ENCODE measurements at places on chromosomes 12 and 14.

- DNase-seq: no peak
Observed at GRCh38 chr12:3545121-3545796, 54.3 kb downstream of the PRMT8 start.

DNA sequence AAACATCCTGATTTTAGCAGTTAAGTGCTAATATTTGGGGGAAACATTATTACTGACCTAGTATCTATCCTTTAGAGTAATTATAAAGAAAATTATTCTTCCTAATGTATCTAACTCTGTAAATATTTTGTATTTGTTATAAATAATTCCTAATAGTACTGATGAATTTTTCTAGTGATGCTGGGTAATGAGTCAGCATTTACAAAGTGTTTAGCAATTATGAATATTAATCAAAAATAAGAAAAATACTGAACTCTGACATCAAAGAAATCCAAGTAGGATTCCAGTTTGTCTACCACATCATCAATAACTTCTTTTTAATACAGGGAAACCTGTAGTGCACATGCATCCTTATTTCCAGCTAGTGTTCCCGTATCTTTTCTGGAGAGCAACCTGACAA is 9.0 kb downstream of the NAP1L1 start:
- DNase-seq: no peak

DNA sequence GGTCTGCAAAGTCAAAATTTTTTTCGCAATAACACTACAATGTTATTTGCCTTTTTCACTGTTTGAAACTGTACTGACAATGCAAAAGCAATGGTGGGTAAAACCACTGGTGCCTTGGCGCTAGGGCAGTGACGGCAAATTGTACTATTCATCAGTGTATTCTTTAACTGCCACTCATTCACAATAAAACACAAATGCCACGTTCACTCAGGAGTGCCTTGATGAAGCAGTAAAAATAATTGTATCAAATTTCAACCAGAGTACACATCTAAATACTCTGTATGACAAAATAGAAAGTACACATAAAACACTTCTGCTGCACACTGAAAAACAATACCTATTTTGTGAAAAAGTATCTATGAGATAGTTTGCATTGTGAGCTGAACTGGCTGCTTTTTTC is 17.8 kb downstream of the DCAF5 start:
- DNase-seq: no peak

DNA sequence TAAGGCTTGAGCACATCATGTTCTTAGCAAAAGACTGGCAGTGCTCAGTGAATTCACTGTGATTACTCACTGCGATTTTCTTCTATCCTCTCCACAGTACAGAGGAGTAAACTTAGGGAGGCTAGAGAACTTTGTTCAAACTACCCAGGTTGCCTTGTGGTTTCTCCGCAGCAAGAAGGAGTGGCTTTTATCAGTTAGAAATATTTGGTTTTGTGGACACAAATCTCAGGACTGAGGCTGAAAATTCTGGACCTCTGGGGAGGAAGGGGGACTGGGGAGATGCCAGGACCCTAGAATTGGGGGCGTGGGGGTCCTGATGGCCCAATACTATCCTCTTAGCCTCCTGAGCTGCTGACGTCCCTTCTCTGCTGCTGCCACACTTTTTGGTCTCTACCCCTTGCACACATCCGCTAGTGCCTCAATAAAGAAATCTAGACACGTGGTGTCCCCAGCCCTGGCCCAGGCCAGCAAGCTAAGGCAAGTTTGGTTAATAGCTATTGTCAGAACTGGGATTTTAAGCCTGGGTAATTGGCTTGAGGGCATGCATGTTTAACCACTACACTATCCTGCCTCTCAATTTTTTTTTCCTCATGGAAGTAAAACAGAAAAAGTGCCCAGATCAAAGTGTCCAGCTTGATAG is 842 bp downstream of the OAS2 start:
- no peak for DNase-seq

- DNase-seq: no peak
Observed at GRCh38 chr12:20443792-20444191, 75.5 kb downstream of the PDE3A start.

- no peak for DNase-seq
Observed at GRCh38 chr14:49954171-49954631, 61.3 kb downstream of the ARF6 start.

DNA sequence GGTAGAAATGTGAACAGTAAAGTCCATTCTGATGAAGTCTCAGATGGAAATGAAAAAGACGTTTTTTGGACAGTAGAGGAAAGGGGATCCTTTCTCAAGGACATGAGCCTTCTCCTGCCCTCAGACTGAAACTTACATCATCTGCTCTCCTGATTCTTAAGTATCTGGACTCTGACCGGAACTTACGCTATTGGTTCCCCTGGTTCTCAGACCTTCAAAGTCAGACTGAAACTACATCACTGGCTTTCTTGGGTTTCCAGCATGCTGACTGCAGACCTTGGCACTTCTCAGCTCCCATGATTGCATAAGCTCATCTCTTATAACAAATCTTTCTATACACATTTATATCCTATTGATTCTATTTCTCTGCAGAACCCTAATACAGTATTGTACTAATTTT is 291.0 kb downstream of the SNAPC1 start:
- no peak for DNase-seq

DNA sequence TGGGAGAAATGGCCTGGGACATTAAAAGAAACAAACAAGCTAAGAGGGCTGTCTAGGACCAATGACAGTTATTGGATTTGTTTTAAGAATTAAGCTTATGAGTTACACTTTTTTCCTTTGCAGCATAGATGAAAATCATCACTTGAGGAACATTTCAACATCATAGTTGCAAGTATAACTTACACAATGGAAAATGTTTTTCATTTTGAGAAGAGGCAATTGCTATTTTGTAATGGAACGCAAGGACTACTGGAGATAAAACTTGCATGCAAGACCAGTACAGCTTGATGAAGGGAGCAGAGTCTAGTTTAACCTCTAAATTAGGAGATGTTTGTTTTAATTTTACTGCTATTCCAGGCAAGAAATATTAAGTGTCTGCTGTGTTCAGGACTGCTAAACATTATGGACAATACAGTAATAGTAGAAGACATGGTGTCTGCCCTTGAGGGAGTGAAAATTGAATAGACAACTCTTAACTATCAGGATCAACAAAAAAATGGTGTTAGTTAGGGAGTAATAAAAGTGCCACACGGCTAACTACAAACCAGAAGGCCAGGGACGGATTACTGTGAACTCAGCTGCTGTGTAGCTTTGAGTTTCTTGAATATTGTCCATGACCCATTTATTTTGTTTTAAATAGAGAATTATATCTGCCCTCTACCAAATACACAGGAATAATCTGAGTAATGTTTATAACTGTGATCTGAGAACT is 374.5 kb downstream of the RAD51B start:
- no peak for DNase-seq

DNA sequence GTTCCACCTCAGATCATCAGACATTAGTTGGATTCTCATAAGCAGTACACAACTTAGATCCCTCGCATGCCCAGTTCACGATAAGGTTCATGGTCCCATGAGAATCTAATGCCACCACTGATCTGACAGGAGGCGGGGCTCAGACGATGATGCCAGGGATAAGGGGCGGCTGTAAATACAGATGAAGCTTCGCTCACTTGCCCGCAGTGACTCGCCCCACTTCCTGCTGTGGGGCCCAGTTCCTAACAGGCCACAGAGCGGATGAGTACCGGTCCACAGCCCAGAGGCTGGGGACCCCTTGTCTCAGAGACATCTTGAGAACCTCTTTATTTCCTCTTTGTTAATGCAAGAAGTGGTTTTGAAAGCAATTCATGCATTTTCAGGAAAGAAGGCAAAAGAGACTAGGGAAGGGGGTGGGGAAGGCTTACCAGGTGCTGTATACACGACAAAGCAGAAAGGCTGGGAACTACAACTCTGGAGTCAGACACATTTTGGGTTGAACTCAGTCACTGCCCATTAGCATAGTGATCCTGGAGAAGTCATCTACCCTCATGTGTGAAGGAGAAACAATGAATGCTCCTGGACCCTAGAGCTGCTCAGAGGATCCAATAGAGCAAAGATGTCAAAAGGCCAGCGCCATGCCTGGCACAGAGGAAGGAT is 68.7 kb downstream of the EID3 start:
- DNase-seq: no peak

- no peak for DNase-seq
Observed at GRCh38 chr12:109163167-109163566, 46.8 kb downstream of the ACACB start.

DNA sequence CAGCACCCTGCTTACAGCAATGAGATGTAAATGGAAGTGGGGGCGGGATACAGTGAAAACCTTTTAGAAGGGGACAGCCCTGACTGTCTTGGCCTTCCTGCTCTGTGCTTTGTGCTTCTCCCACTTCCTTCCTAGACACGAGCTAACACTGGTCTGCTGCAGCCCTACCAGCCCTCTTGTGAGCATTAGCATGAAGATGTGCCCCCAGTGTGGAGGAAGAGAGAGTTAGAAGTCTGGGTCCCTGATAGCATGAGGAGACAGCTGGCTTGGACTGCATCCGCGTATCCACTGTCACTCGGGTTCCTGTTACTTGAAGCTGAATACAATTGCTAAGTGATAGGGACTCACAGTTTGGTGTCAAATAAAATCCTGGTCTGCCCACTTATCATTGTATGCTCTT is 248.1 kb upstream of the SOX5 start:
- DNase-seq: no peak

- DNase-seq: no peak
Observed at GRCh38 chr12:29762637-29763300, 21.0 kb downstream of the TMTC1 start.

GRCh38 chr12:95551305-95551704 is at the start of gene USP44:
TSS of gene USP44 (minus strand) at chr12:95551476. CDS start at chr12:95534256, 17,220 bp downstream.
- DNase-seq: no peak

- DNase-seq: no peak
Observed at GRCh38 chr12:67578976-67579661, 69.4 kb upstream of the DYRK2 start.

DNA sequence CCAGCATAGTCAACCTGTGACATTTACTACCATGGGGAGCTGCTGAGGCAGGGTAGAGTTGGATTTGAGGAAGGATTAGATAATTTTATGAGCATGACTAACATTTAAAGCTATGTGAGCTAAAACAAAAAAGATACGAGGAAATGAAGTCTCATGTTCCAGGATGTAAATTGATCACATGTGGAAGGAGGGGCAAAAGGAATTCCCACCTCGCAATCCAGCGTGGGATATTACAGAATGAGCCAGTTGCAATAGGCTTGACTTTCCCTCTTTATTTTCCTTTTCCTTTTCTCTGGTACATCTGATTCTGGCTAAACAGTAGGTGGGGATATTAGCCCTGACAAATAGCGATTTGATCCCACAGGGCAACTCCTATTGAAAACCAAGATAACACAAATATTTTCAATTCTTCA is 214.9 kb upstream of the HMGA2 start:
- no peak for DNase-seq

- no peak for DNase-seq
Observed at GRCh38 chr12:22410486-22410885, 76.0 kb upstream of the ST8SIA1 start.

DNA sequence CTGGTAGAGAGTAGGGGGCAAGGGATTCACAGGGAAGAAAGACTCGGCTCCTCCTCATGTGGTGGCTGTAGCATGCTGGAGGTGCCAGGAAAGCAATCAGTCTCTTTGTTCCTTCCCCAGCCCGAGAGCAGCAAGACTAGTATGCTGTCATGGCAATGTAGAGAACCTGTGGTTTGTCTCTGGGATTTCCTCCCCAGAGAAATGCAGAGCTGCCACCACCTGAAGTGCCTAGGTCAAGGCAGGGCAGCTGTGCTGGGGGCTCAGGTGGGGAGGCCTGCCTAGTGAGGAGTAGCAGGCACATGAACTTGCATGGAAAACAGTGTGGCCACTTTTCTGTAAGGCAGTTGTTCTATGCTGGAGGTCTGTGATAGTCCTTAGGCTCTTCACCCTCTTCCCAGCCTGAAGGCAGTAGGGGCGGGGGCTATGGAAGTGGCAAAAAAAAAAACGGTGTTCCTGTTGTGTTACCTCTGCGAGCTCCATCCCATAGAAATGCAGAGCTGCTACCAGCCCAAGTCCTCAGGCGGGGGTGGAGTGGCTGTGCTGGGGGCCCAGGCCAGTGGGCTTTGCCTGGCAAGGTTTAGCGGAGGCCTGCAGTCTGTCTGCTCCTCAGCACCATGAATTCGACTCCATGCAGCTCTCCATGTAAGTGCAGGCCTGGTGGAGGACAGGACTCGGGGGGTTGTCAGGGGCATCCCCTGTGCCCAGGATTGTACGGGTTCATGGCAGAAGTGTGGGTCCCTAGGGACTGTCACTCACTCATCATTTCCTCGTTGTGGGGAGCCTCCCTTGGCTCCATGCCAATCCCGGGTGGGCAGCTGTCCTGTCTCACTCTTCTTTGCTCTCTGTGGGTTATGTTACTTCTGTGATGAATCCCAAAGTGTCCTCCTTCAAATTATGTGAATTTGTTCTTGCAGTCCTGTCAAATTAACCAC is 4.1 kb upstream of the CLEC4D start:
- DNase-seq: no peak

- no peak for DNase-seq
Observed at GRCh38 chr12:38689195-38689594, 216.2 kb downstream of the CPNE8 start.

- no peak for DNase-seq
Observed at GRCh38 chr12:132178316-132178715, 34.1 kb downstream of the NOC4L start.

DNA sequence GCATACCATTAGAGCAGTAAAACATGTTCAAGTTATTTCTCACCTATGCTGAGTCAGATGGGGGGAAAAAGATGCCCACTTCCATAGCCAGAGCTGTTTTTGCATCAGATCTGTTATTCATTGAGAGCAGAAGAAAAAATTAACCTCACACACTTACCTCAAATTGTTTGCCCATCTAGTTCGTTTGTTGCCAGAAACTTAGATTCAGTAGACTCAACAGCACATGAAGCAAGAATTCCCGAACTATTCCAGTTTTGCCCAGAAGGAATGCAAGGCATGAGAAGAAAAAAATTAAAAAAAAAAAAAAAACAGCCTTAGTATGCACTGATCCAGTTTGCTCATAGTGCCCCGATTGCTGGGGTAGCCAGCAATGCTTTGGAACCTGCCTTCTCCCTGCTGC is 12.4 kb upstream of the DPF3 start:
- DNase-seq: no peak

GRCh38 chr12:49160399-49160798 is 28.5 kb downstream of the TUBA1A start:
- DNase-seq: no peak

DNA sequence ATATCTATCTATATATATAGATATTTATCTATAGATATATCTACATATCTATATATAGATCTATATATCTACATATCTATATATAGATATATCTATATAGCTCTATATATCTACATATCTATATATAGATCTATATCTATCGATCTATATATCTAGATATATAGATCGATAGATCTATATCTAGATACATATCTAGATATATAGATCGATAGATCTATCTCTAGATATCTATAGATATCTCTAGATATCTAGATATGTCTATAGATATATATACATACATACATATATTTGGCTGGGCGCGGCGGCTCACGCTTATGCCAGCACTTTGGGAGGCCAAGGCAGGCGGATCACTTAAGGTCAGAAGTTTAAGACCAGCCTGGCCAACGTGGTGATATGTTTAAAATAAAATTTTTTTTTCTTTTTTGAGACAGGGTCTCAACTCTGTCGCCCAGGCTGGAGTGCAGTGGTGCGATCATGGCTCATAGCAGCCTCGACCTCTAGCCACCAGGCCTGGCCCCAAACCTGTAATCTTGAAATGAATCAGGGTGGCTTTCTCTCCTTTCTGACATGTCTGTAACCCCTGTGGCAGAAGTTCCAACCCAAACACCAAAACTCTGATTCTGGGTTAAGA is 18.1 kb downstream of the ARPC3 start:
- no peak for DNase-seq

Measured in D721Med (cell line).